ENCODE measurements at places on chromosomes 16 and 17.

GRCh38 chr17:57869617-57870282 is 19.9 kb upstream of the MRPS23 start:
- DNase-seq, result no peak

DNA sequence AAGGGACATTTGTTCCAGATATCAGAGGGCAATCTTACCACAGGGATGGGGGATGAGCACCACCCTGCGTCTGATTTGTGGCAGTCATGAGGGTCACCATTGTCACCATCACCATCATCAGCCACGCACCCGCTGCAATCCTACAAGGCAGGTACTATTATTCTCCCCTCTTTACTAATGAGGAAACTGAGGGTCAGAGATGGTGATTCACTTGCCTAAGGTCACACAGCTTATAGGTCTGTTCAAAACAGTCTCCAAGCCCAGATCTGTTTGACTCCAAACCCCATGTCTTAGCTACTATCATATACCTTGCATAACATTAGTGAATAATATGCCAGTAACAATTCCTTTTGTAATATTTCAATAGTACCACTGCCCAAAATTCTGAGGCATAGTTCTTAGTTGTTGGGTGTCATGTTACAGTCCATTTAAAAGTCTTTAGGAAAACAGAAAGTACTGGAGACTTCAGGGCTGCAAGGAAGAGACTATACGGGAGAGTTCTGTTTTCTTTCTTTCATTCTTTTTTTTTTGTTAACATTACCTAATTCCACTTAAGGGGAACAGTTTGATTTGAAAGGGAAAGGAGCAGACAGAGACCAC is 166.4 kb downstream of the C16orf95 start:
- DNase-seq, result no peak

DNA sequence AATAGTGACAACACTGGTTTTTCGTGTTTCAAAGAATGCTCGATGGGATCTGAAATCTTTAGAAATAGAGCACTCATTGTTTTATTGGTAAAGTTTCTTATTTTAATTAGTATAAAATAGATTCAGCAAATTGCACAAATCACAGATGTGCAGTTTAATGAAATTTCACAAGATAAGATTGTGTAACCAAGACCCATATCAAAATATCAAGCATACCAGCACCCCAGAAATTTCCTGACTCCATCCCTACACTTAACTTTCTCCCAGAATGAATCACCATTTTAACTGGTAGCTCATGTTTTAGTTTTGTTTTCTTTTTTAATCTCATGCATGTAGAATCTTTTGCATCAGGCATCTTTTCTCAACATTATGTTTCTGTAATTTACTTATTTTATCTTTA is 185.9 kb downstream of the KCNJ2 start:
- no peak for DNase-seq

- DNase-seq, result no peak
These were observed 259.9 kb downstream of the SOX9 start for GRCh38 chr17:72380737-72381136.

- no peak for DNase-seq
These were observed 1.8 kb upstream of the ZNRF1 start for GRCh38 chr16:74997042-74997491.

DNA sequence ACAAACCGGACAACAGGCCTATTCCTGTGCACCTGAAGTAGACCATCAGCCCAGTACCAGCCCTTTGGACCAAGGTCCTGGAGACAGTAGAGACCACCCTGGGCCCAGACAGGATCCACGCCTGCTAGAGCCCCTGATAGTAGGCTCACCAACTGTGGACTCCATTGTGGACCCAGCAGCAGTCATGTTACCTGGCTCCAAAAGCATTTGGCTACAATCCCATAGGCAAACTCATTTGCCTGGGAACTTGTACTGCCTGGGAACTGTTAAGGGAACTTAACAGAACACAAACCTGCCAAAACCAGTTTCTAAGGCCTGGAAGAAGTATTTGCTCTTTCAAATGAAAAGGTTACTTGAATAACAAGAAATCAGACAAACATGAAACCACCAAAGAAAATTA is 10.0 kb upstream of the ACSM1 start:
- DNase-seq, result no peak

- DNase-seq, result no peak
These were observed 10.2 kb downstream of the MYO18A start for GRCh38 chr17:29169806-29170591.

GRCh38 chr16:30115238-30115637 is 1.9 kb upstream of the GDPD3 start:
- DNase-seq, result no peak

Data from MV-4-11 (cell line).